Stimulated activated CD8-positive, alpha-beta memory T cell treated with anti-CD3 and anti-CD28 coated beads, Interleukin-12 subunit alpha, Interleukin-12 subunit beta, amount 100 ng/mL, for 4 hours (primary cell): ENCODE measurements at places on chromosomes 4 and X.

DNA sequence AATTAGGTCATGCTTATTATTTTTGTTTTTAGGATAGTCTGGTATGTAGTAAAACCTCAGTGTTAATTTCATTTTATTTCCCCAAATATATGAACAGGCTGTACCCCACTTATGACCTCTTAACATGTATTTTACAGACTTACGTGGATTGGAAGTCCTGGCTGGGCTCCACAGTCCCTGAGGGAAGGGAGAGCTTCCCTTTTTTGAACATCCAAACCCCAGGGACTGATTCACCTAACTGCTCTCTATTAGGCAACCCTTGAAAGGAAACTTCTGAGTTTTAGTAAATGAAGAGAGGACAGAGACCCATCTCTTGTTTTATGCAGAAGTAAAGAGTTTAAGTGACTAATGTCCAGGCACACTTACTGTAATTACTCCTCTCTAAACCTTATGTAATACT is 233.1 kb upstream of the SPRY1 start:
- DNase-seq = no peak

GRCh38 chr4:6633091-6633906 is 7.2 kb upstream of the MRFAP1 start:
- no peak for DNase-seq

DNA sequence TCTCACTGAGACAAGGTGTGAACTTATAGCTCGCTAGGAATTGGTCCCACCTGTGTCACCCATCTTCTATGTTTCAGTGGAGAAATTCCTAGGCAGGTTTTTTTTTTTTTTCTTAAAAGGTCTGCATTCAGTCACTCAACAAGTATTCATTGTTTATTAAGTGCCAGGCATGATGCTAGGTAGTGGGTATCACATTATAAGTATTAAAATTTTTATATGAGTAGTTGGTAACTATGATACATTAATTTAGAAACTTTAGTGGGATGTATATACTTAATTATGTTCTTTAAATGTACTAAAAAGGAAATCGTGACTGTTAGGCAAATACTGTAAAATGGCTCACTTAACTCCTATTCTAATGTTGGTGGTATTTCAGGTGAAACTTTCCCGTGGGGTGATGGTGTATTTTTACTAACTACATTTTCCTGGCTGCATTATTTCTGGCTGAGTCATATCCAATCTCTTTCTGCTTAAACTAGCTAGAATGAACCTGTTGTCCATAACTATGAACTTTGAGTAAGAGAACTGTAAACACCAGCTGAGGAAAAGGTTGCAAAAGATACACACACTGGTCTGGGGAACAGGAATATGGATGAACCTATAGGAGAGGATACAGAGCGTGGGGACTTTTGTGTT is 49.3 kb upstream of the MED14 start:
- DNase-seq = no peak

GRCh38 chrX:123755107-123755506 is 22.3 kb upstream of the THOC2 start:
- DNase-seq = no peak

DNA sequence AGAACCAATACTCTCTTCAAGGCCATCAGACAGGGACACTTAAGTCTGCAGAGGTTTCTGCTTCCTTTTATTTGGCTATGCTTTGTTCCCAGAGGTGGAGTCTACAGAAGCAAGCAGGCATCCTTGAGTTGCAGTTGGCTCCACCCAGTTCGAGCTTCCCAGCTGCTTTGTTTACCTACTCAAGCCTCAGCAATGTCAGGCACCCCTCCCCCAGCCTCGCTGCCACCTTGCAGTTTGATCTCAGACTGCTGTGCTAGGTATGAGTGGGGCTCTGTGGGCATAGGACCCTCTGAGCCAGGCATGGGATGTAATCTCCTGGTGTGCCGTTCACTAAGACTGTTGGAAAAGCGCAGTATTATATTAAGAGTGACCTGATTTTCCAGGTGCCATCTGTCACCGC is 12.6 kb upstream of the UGT2B15 start:
- no peak for DNase-seq

DNA sequence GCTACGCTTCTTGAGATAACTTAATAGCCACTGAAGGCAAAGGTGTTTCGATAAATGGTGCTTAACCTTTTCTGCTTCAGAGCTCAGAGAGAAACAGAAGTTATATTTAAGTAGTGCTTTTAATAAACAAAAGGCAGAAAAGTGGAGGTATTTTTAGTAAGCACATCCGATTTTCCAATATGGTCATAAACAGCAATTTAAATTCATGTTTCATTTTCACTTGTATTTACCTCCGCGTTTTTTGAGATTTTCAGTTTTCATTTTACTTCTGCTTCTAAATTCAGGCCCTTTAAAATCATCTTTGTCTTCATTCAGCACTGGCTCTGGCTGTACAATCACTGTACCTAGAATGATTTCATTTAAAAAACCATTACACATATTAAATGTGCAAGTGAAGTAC is 92.4 kb downstream of the ATRX start:
- no peak for DNase-seq

- DNase-seq = no peak
Measured at GRCh38 chr4:56859841-56860240, 38.3 kb upstream of the SPINK2 start.

DNA sequence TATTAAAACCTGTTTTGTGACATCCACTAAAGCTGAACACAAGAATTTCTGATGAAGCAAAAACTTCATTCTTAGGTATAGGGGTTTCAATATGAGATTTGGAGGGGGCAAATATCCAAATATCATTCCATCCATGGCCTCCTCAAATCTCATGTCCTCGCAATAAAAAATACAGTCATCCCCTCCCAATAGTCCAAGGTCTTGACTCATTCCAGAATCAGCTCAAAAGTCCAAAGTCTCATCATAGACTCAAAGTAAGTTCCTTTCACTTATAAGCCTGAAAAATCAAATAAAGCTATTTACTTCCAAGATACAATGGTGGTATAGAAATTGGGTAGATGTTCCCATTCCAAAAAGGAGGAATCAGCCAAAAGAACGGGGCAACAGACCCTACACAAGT is 213.4 kb downstream of the SCFD2 start:
- no peak for DNase-seq

- no peak for DNase-seq
Measured at GRCh38 chrX:32749070-32749469, 462.3 kb downstream of the DMD start.

GRCh38 chr4:142248946-142249345 is 597.2 kb downstream of the INPP4B start:
- DNase-seq = no peak

- no peak for DNase-seq
Measured at GRCh38 chr4:107734120-107734519, 14.1 kb upstream of the PAPSS1 start.

DNA sequence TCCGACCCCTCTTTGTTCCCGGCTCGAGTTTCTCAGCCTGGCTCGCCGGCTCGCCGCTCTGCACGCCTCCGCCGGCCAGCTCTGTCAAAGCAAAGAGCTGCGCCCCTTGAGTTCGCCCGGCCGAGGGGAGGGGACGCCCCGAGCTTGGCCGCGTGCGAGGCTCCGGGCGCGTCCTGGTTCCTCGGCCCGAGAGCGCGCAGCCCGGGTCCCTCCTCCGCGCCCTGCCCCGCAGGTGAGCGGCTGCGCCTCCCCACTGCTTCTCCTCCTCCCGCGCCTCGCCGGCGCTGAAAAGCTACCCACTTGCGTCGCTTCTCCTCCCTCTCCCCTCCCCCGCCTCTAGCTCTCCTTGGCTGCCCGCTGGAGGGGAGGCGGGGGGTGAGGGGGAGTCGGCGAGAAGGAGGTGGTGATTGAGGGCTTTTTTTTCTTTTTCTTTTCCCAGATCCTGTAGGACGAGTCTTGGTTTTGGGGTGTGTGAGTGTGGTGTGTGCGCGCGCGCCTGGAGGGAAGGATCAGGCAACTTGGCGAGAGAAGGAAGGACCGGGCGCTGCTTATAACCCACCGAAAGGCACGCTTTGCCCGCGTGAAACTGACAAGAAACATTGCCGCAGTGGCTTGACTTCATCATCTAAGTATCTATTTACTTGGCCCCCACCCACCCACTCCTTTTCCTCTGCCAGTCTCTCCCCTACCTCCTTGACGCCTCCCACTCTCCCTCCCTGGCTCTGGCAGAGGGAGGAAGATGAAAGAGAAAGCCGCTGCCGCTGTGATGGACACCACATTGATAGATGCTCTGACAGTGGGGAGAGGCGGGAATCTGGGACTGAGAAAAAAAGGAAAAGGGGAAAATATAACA is at the start of gene LEF1:
TSS of gene LEF1 (minus strand) at position 262 of the 853 bp plus-strand sequence. CDS start 1,165 bp downstream, outside the sequence.
- peak; percentile 57 for DNase-seq

GRCh38 chr4:184849185-184849584 is 23.4 kb upstream of the ACSL1 start:
- DNase-seq = no peak

- no peak for DNase-seq
Measured at GRCh38 chr4:165592386-165592785, 213.6 kb downstream of the CPE start.

GRCh38 chr4:142402156-142402555 is 443.9 kb downstream of the INPP4B start:
- DNase-seq = no peak

DNA sequence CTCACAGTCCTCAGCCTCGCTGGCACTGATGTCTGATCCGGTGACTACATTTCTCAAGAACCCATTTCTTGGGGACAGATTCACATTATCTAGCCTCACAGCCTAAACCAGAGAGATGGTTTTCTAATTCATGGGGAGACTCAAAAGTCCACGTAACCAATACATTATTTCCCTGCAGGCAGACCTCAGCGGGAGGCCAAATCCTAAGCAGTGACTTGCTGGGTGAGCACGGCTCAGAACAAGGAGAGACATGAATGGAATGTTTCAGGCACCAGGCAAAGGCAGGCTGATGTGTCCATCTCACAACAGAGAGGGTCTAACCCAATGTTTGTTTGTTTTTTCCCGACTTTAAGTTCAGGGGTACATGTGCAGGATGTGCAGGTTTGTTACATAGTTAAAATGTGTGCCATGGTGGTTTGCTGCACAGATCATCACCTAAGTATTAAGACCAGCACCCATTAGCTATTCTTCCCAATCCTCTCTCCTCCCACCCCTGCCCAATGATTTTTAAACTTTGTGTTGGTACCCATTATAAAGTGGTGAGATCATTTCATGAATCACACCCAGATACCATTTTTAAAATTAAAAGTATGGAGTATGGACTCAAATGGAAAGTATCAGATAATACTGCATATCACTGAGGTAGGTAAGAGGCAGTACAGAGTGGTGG is 53.3 kb downstream of the SCD5 start:
- no peak for DNase-seq

DNA sequence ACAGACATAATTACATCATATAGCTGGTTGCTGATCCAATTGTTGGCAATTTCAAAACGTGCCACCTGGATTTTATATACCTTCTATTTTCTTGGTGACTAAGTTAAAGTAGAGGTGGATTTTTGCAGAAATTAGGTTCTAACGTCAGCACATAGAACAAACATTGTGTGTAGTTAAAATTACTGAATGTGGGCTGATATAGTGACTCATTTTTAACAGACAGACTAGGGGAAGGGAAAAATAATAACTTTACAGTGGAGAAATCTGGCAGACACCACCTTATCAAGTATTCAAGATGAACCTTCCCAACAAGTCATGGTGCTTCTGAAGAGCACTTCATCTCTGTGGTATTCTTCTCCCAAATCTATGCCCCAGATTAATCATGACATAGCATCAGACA is 134.5 kb downstream of the UCHL1 start:
- DNase-seq = no peak

GRCh38 chrX:52424656-52425055 is 55.8 kb downstream of the XAGE2 start:
- DNase-seq = no peak

- DNase-seq = no peak
Measured at GRCh38 chr4:122005064-122005755, 53.4 kb upstream of the TRPC3 start.

DNA sequence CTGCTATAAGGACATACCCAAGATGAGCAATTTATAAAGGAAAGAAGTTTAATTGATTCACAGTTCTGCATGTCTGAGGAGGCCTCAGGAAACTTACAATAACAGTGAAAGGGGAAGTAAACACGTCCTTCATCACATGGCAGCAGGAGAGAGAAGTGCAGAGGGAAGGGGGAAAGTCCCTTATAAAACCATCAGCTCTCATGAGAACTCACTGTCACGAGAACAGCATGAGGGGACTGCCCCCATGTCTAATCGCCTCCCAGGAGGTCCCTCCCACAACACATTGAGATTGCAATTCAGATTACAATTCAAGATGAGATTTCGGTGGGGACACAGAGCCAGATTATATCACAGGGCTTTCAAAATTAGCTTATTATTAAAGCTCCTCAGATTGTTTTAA is 209.5 kb upstream of the PPP3CA start:
- no peak for DNase-seq

GRCh38 chr4:118776157-118776954 is 59.6 kb downstream of the SEC24D start:
- no peak for DNase-seq

DNA sequence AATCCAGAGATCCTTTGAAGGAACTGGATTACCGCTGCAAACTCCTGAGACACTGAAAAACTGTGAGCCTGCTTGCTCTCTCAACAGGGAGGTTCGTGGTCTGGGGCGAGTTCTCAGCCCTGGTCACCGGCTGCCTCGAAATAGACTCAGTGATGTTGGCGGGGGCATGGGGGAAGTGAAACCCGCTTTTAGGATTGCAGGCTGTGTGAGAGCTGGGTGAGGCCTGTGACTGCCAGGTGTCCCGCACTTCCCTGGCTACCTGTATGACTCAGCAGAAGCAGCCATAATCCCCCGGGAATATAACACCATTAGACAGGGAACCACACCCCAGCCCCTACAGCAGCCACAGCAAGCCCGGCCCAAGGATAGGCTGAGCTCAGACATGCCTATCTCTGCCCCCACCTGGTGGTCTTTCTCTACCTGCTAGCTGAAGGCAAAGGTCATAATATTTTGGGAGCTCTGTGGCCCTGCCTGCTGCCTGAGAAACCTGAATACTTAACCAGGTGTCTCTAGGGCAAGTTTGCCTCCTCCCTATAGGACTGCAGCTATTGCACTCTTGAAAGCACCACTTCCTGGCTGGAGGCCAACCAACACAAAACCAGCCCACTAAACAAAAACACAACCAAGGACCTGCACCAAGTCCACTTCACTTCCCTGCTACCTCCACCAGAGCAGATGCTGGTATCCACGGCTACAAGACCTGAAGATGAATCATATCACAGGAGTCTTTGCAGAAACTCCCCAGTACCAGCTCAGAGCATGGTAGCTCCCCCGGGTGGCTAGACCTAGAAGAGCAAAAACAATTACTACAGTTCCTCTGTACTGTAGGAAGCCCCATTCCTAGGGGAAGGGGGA is 202.0 kb downstream of the RRAGB start:
- no peak for DNase-seq

- DNase-seq = no peak
Measured at GRCh38 chr4:81781799-81782198, 310.1 kb upstream of the RASGEF1B start.

DNA sequence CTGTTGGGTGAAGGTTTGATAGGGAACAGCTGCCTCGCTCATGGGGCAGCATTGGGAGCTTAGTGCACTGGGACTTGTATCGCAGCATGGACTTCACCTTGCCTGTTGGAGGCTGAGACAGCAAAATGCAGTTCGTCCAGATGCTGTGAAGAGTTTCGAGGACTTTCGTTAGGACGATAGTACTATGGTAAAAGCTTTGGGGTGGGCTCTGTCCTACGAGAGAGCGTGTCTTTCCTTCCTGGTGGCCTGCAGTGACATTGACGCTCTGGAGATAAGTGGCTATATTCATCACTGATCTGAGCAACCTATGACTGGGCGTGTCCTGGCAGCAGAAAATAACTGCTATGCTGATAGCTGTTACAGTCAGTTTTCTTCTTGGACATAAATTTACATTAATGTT is 44.8 kb downstream of the ARHGAP10 start:
- DNase-seq = no peak

- no peak for DNase-seq
Measured at GRCh38 chr4:97912156-97912555, 231.1 kb downstream of the STPG2 start.
